ENCODE measurements at places on chromosomes 3 and 15.

- no peak for DNase-seq
These were observed 433.8 kb upstream of the SUCLG2 start for GRCh38 chr3:68088216-68088615.

DNA sequence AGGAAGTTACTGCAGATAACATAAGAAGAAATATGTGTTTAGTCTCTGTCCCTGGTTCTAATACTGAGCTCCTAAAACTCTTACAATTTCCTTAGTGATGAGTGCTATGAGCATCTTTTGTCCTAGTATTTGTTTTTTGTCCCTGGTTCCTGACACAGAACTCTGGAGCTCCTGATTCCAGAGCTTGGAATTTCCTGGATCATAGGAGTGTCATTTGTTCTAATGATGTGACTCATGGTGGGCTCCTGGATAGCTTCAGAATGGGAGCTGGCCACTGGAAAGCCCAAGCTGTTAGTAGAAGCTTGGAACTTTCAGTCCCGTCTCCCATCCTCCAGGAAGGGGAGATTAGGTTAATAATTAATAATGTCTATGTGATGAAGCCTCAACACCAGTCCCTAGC, 98.2 kb downstream of the CNTN6 start:
- DNase-seq = no peak

DNA sequence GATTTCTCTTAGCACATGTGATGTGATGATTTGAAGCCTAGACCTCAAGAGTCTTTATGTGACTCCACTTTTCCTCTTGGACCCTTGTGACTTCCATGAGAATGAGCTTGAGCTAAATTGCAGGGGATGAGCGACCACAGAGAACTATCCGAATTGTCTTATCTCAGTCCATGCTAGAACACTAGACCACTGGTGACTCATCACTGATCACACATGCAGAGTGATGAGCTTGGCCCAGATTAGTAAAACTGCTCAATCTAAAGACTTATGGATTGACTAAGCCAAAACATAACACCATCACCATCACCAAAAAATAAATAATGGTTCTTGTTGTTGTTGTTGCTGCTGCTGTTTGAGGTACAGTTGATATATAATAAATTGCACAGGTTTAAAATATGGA, 114.1 kb upstream of the CFAP20DC start:
- DNase-seq = no peak

GRCh38 chr3:196344663-196345062, 6.5 kb upstream of the TM4SF19 start:
- no peak for DNase-seq

DNA sequence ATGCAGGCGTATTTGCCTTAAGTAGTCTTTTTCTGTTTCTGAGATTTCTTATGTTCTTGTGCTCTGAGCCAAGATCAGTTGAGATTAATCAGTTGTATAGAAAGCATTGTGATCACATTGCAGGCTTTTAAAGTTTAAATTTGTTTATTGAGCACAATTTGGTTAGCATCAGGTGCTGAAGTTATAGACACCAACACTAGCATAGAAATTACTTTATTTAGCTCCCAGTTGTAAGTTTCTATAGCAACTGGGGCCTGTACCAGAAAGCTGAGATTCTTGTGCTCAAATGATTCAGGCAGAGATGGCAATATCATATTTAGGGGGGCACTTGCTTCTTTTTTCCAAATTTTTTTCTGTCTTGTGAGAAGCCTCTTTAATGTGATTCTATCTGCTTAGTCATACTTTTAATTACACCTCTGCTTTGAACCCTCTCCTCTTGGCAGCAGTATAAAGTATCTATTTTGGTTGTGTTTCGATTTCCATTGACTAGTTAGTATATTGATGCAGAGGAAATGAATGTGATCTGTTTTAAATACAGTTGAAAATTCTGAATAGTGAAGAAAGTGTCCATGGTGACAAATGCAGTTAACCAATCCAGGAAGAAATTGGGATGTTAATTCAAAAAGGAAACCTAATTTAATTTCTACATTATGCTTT, 241.7 kb upstream of the GBE1 start:
- DNase-seq = no peak

GRCh38 chr3:81782585-81782984, 21.1 kb upstream of the GBE1 start:
- no peak for DNase-seq

DNA sequence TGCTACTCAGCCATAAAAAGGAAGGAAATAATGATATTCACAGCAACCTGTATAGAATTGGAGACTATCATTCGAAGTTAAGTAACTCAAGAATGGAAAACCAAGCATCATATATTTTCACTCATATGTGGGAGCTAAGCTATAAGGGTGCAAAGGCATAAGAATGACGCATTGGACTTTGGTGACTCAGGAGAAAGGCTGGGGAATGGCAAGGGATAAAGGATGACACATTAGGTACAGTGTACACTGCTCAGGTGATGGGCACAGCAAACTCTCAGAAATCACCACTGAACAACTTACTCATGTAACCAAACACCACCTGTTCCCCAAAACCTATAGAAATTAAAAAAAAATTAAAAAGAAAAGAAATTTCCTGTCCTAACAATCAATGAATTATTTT, 42.7 kb downstream of the ALCAM start:
- no peak for DNase-seq

GRCh38 chr3:10374311-10374710, 53.4 kb upstream of the SEC13 start:
- no peak for DNase-seq

GRCh38 chr15:28123408-28124023, 24.4 kb upstream of the OCA2 start:
- no peak for DNase-seq

GRCh38 chr3:177569875-177570657, 372.8 kb upstream of the TBL1XR1 start:
- DNase-seq = no peak

DNA sequence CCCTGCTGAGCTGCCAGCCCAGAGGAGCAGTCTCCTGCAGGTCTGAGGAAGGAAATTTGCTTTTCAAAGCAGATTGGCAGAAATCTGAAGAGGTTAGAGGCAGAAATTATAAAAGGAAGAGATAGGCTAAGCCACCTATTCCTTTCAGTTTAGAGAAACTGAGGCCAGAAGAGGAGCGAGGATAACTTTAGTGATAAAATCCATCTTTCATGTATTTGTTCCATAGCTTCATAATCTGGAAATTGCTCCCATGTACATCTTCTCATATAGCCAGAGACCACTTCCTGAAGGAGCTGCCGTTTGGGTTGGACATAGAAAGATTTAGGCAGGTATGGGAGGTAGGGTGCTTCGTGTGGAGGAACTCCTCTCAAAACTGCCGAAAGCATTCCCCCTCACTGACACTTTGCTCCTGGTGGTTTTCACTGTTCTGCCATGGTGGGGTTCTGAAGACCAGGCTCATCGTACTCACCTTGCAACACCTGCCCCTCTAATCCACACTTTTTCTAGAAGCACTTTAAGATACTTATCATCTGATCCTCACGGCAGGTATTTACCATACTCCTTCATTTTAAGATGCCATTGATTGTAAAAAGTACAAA, 670 bp upstream of the ACAP2 start:
- no peak for DNase-seq

- no peak for DNase-seq
These were observed 115.0 kb downstream of the ALDH1A2 start for GRCh38 chr15:57950381-57950946.

DNA sequence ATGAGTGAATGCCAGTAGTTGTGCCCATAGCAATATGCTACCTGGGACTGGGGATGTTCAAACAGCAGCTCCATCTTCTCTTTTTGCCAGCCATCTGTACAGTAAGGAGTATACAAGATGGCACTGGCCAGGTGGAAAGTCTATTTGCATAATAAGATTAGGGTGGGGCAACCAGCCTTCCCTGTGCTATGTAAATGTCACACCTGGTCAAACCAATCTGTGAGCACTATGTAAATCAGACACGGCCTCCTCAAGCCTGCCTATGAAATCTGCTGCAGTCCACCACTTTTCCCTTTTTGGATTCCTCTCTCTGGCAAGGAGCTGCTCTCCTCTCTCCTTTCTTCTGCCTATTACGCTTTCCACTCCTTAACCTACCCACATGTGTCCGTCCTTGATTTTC, 53.0 kb downstream of the C3orf80 start:
- DNase-seq = no peak

DNA sequence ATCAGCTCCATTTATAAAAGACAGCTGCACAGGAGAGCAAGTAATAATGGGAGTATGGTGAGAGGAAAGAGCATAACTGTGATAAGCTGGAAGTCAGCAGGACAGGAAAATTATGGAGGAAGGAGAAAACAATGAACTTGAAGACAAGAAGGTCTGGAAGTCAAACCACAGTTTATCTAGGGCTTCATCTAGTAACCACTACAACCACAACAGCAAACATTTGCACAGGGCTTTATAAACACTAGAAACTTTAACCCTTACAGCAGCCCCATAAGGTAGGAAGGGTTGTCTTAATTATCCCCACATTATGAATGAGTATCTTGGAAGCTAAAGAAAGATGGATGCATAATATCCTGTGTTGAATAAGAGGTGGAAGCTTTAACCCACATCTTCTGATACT, 820.8 kb downstream of the IGSF11 start:
- no peak for DNase-seq

GRCh38 chr3:71903112-71903495, 118.2 kb upstream of the PROK2 start:
- DNase-seq = no peak
